ENCODE measurements at places on chromosomes 12 and 14. TPM values are rescaled to one million over a fixed set of nuclear protein-coding genes. Genes with fewer than 3 reads are reported as not detected.

GRCh38 chr14:41607966-41608663, 1.4 kb downstream of the LRFN5 start:
- DNase-seq = peak; percentile 22

- DNase-seq = no peak
Observed at GRCh38 chr12:80059875-80060274, 39.5 kb upstream of the OTOGL start.

DNA sequence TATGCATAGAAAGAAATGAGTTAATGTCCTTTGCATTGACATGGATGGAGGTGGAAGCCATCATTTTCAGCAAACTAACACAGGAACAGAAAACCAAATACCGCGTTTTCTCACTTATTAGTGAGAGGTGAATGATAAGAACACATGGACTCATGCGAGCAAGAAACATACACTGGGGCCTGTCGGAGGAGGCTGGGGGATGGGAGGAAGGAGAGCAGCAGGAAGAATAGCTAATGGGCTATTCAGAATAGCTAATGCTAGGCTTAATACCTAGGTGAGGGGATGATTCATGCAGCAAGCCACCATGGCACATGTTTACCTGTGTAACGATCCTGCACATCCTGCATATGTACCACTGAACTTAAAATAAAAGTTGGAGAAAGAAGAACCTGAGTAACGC, 29.1 kb upstream of the SYT1 start:
- no peak for DNase-seq

GRCh38 chr12:31019561-31019960, 54.1 kb upstream of the DDX11 start:
- DNase-seq = no peak

- no peak for DNase-seq
Observed at GRCh38 chr12:58580095-58580494, 340.2 kb downstream of the LRIG3 start.

GRCh38 chr14:50022661-50023060, 93.7 kb downstream of the VCPKMT start:
- no peak for DNase-seq

GRCh38 chr12:70837026-70837425, 83.5 kb downstream of the PTPRR start:
- no peak for DNase-seq

- no peak for DNase-seq
Observed at GRCh38 chr14:92969430-92969829, 46.5 kb downstream of the CHGA start.

GRCh38 chr12:53652366-53652765, 23.5 kb downstream of the ATP5MC2 start:
- no peak for DNase-seq

- no peak for DNase-seq
Observed at GRCh38 chr14:100051103-100051502, 14.1 kb upstream of the EVL start.

DNA sequence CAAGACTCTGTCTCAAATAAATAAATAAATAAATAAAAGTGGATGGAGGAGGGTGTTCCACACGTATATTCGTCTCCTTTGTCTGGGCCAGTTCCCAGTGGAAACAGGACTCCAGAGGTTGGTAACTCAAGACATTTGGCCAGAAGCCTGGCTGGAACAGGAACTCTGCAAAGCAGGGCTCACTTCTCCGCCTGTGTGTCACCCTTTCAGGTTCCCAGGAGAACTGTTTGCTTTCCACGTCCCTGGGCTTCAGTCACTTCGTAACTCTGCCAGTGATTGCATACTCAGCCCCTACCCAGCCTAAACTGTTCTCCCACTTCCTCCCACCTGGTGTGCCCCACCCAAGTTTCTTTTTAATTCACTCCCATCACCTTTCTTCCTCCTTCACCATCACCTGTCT, 7.0 kb upstream of the UBE2N start:
- no peak for DNase-seq

- no peak for DNase-seq
Observed at GRCh38 chr12:15979096-15980092, 68.3 kb downstream of the DERA start.

- no peak for DNase-seq
Observed at GRCh38 chr14:89461256-89461655, 44.2 kb upstream of the FOXN3 start.

- DNase-seq = no peak
Observed at GRCh38 chr14:37546621-37547447, 48.2 kb downstream of the FOXA1 start.

DNA sequence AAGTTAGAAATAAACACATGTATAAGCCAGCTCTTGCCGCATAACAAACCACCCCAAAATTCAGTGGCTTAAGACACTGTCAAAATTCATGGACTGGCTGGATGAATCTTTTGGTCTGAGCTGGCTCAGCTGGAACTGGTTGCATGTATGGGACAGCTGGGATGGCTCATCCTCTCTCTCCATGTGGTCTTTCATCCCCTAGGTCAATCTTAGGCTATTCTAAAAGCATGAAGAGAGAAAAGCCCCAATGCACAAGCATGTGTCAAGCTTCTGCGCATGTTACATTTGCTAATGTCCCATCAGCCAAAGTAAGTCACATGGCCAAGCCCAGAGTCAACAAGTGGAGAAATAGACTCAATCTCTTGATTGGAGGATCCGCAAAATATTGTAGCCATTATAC, 71.0 kb downstream of the DRAM1 start:
- no peak for DNase-seq

The FKBP3 gene
- 27.4 TPM for total RNA-seq

The KRT8 gene
- 1,088 TPM for total RNA-seq

The CACNA2D4 gene
- total RNA-seq = 3.9 TPM

The KRT5 gene
- 3.6 TPM for total RNA-seq

The EPYC gene
- not detected for total RNA-seq

The MYO1H gene
- total RNA-seq = not detected

The POTEG gene
- not detected for total RNA-seq

The CCND2 gene
- total RNA-seq = 73.3 TPM

Data from omental fat pad (tissue), 4 donors.